ENCODE measurements at places on chromosomes 3 and 15. TPM values are rescaled to one million over a fixed set of nuclear protein-coding genes. Genes with fewer than 3 reads are reported as not detected.
A peak's percentile ranks its signal among the peaks of the same experiment; 100 is the strongest.

DNA sequence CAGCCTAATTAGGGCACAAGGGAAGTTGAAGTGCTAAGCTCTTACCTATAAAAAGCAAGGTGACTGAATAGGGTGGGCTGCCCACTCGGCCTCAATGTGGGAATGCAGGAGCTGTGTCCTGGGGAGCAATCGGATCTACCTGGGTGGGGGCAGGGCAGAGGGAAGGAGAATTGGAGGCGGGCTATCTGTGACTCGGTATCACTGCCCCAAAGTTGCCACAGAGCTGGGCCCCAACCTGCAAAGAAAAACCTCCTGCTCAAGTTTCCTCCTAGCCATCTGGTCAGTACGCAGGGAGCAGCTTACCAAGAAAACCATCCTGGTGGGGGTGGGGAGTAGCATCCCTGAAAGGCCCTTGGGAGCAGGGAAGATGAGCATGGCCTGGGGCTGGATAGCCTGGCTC is 10.7 kb downstream of the CIB2 start:
- DNase-seq = no peak

DNA sequence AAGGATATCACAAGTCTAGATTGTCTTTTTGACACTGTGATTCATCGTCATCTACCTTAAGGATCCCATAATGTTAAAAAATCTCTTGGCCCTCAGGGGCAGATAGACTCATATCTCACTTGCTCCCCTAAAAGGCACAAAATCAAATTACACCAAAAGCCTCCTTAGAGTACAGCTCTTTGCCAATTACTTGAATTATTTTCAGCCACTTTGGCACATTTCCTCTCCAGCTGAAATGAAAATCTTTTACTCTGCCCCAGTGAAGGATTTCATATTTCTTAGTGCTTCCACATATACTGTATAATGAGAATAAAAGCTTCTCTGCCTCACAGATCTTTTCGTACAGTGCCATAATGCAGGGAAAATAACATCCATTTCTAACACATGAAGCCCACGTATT is 190.7 kb upstream of the GBE1 start:
- no peak for DNase-seq

GRCh38 chr15:92062505-92062904 is 209.0 kb downstream of the SLCO3A1 start:
- DNase-seq = no peak

DNA sequence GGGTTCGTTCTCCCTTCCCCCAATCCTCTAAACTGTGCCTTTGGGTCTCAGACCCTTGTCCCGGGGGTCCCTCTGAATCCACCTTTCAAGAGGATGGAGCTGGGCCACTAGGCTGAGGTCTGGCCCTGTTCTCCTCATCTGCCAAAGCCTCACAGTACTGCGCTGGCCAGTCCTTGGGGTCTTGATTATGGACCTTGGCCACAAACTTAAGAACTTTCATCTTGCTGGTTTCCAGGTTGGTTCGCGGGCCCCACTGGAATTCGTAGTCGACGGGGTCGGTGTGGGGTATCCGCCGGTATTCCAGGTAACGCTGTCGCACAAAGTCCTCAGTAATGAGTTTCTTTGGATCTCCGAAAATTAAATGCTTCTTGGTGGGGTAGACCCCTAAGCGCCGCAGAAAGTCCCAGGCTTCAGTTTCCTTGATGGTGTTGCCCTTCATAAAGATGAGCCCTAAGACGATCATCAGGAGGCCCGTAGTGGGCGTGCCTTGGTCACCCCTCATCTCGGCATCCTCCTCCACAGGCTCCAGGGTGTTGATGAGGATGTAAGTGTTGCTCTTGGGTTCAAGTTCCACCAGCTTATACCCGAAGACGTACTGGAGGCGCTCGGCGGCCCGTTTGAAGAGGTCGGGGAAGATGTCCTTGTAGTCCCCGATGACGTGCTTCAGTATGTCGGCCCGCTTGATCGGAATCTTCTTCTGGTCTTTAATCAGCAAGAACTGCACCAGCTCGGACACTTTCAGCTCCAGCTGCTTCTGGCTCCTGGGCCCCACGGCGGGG is 727 bp downstream of the NSMCE3 start:
- peak; percentile 26 for DNase-seq

GRCh38 chr3:24863215-24863614 is 368.6 kb upstream of the THRB start:
- no peak for DNase-seq

GRCh38 chr3:143375698-143376097 is 256.1 kb downstream of the CHST2 start:
- DNase-seq = no peak

GRCh38 chr3:45163481-45163880 is 17.3 kb upstream of the CDCP1 start:
- no peak for DNase-seq

DNA sequence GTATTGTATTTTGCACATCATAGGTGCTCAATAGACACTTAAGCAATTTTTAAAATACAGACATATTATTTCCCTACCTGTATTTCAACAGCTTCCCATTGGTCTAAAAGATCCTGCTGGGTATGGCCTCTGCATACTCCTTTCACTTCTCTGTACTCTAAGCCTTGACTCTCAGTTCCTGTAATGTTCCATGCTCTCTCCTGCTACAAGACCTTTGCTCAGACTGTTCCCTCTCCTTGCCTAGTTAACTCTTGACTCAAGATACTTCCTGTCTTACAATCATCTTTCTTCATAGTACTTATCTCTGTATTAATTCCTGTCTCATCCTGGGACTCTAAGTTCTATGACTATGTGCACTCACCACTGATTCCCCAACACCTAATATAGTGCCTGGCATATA is 1.7 kb downstream of the SCN11A start:
- DNase-seq = no peak

DNA sequence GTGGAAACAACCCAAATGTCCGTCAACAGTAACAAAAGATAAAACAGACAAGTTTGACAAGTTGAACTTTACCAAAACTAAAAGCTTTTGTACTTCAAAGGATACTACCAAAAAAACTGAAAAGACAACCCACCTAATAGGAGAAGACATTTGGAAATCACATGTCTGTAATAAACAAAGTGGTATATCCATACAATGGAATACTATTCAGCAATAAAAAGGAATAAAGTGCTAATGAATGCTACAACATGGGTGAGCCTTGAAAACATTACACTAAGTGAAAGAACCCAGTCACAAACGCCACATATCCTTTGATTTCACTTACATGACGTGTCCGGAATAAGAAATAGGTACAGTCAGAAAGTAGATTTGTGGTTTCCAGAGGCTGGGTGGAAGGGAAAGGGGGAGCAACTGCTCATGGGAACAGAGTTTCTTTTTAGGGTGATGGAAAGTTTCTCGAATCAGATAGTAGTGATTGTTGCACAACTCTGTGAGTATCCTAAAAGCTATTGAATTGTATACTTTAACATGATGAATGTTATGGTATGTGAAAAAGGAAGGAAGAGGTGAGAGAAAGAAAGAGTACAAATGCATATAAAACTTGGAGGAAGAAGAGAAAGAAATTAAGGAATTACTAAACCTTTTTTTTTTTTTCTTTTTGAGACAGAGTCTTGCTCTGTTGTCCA is 72.7 kb upstream of the ABHD2 start:
- no peak for DNase-seq

- DNase-seq = peak; percentile 19
These were observed 94.1 kb upstream of the GOLGA8J start for GRCh38 chr15:29988701-29989100.

- DNase-seq = no peak
These were observed 116.1 kb downstream of the ANP32A start for GRCh38 chr15:68704496-68705021.

GRCh38 chr3:58204720-58205119 is 6.1 kb downstream of the DNASE1L3 start:
- no peak for DNase-seq

DNA sequence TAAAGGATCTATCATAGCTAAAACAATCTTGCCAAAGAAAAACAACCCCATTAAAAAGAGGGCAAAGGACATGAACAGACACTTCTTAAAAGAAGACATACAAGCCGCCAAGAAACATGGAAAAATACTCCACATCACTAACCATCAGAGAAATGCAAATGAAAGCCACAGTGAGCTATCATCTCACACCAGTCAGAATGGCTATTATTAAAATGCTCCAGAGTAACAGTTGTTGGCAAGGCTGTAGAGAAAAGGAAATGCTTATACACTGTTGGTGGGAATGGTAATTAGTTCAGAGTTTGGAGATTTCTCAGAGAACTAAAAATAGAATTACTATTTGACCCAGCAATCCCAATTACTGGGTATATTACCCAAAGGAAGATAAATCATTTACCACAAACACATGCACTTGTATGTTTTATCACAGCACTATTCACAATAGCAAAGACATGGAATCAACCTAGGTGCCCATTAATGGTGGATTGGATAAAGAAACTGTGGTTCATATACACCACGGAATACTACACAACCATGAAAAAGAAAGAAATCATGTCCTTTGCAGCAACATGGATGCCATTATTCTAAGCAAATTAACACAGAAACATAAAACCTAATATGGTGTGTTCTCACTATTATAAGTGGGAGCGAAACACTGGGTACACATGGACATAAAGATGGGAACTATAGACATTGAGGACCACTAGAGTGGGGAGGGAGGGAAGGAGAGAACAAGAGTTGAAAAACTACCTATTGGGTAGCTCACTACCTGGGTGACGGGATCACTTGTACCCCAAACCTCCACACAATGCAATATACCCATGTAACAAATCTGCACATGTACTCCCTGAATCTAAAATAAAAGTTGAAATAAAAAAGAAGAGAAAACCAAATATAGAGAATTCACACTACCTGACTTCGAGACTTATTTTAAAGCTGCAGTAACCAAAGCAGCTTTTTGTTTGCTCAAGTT is 32.6 kb downstream of the ITGA11 start:
- DNase-seq = peak; percentile 42

DNA sequence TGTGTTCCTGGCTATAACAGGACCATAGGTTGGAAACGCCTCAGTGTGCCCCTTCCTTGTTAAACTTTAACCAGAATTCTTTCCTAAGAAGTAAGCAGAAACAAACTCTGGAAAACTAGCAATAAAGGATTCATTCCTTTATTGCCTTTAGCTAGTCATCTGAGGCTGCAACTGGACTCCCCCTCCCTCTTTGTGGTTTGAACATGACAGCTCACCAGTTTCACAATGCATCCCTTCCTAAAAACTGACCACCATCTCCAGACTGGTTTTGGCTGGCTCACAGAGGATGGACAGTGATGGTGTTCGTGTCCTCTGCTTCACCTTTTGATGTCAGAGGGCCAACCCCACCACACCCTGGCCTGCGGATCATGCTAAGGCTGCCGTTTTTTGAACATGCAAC is 27.9 kb upstream of the TGFBR2 start:
- peak; percentile 97 for DNase-seq

DNA sequence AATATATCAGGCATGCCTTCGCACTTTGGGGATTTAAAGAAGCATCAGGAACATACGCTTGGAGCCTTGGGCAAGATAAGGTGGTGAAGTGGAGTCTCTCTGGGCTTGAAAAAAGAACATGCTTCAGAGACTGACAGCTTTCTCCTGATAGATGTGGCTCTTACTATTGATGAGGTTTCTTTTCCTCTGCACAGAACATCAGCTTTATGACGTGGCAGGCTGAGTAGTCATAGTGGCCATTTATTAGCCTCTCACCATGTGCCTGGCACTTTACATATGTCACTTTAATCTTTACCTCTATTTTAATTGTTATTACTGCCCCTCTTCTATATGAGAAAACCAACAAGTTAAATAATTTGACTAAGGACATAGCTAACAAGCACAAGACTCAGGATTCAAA is 19.0 kb upstream of the LRRC58 start:
- no peak for DNase-seq

DNA sequence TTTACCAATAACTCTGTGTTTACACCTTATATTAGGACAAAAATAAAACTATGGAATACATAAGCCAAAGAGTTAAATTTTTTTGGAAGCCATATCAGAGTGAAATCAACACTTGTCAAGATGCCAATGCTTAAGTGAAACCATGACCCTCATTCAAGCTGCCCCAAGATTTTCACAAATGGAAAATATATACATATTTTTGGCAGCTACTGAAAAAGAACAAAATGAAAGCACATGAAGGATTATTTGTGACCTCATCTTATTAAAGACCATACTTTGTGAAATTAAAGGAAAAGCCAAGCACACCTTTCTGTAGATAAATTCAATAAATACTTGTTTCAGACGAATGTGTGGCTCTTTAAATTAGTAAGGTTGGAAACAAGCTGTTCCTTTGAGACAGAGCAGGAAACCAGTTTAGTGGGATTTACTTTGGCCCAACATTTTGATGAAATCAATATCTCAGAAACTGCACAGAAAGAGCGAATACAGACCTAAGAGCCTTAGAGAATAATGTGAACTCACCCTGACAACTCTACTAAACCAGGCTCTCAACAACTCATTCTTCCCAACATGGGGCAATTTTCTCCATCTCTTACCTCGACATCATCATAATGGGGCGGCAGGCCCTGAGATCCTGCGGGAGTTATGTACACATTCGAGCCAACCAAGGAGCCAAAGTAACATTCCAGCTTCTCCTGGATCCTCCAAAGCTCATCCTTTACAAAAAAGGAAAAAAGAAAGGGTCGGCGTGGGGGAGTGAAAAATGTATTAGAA is 11.1 kb downstream of the RIOX2 start:
- DNase-seq = no peak

DNA sequence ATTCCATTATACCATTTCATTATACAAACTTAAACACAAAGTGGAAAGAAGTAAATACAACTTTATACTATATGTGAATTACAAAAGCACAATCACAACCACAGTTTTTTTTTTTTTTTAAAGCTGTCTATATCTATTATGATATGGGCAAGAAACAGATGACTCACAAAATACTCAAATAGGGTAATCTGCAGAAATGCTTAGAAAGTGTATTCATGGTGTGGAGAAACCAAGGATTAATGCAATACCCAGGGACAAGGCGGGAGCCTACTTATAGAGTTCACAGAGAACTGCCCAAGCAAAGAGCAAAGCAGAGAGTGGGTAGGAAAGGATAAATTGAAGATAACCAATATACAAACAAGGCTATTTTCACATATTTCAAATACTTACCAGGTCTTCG is 332.0 kb downstream of the FHIT start:
- DNase-seq = no peak

ZPLD1 gene
- total RNA-seq = 0.60 TPM

THSD4 gene
- 0.99 TPM for total RNA-seq

CPEB1 gene
- total RNA-seq = 18.5 TPM

FBXW12 gene
- total RNA-seq = not detected

CCDC51 gene
- total RNA-seq = 16.4 TPM

SV2B gene
- total RNA-seq = not detected

GOLGA6L7 gene
- not detected for total RNA-seq

All from astrocyte (in vitro differentiated cells and primary cell).